Pancreas (tissue), 10 donors: ENCODE measurements at places on chromosomes 13 and 19. TPM values are rescaled to one million over a fixed set of nuclear protein-coding genes. Genes with fewer than 3 reads are reported as not detected.

GRCh38 chr13:75339635-75340374, 142.2 kb downstream of the TBC1D4 start:
- H3K27ac ChIP-seq: no peak overlapping the region
- no peak for DNase-seq
- H3K36me3 ChIP-seq: peaks cover 15% of the 10 kb centered on the region
- H3K4me1 ChIP-seq: no peaks in the 10 kb centered on the region

DNA sequence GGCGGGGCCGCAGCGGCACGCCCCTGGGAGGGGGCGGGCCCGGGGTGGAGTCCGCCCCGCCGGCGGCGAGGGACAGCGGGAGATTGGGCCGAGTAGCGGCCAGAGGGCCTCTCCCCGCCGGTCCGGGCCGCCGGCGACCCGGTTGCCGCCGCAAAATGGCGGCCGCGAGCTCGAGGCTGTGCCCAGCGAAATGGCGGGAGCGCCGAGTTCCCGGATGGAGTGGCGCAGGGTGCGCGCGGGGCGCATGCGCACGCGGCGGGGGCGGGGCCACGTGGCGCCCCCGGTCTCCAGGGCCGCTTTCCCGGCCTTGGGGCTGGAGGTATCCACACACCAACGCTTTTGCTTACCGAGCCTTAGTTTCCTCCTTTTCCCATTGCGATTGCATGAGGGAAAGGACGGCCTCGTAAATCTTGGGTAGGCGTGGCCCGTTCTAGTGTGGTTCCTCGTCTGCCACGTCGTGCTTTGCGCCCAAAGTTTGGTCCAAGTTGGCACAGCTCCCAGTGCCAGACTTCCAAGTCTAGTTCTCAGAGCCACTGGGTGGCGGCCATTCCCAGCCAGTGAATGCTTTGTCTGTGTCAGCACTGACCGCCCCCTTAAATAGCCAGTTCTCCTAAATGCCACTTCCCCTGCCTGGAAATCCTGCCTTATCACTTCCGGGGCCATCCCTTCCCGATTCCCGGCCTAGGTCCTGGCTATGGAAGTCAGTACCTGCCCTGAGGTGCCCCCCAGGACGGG, 513 bp downstream of the CIRBP start:
- peaks cover 59% of the 10 kb centered on the region for H3K4me1 ChIP-seq
- H3K36me3 ChIP-seq: peaks cover 5% of the 10 kb centered on the region
- H3K27ac ChIP-seq: peak overlapping the region; percentile 100
- H3K27me3 ChIP-seq: no peaks in the 10 kb centered on the region
- peak; percentile 95 for DNase-seq

PABPC3 gene
- polyA plus RNA-seq: not detected

- no peaks in the 10 kb centered on the region for H3K4me1 ChIP-seq
- H3K27ac ChIP-seq: no peak overlapping the region
Observed at GRCh38 chr19:20078581-20079031, 806 bp downstream of the ZNF90 start.

DNAAF3 gene
- polyA plus RNA-seq: 3.3 TPM

DNA sequence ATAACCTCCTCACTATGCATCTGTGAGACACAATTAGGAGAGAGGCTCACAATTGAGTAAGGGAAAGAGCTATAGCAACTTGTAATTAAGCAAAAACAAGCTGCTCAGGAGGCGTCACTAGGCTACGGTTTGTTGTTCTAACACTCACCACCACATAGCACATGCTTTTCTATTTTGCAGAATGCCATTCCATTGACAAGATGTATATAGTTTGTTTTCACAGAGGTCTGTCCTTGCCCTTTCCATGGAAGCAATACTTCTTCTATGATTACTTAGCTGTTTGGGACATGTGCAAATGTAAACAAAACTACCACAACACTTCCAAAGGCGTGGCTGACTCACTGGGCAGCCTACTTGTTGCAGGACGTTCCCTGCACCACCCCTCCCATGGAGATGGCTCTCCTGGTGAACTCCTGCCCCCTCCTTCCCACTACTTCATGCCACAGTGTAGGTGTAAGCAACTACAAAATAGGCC, 33.9 kb upstream of the FAM216B start:
- no peaks in the 10 kb centered on the region for H3K4me1 ChIP-seq
- H3K27ac ChIP-seq: no peak overlapping the region
- DNase-seq: no peak
- H3K27me3 ChIP-seq: no peaks in the 10 kb centered on the region
- H3K4me3 ChIP-seq: no peak overlapping the region
